ENCODE measurements at places on chromosomes 7 and 10.
A peak's percentile ranks its signal among the peaks of the same experiment; 100 is the strongest.

- DNase-seq = peak; percentile 41
Measured at GRCh38 chr7:148819697-148820360, 64.3 kb downstream of the EZH2 start.

- DNase-seq = peak; percentile 96
Measured at GRCh38 chr10:29621161-29621560, 13.6 kb downstream of the SVIL start.

DNA sequence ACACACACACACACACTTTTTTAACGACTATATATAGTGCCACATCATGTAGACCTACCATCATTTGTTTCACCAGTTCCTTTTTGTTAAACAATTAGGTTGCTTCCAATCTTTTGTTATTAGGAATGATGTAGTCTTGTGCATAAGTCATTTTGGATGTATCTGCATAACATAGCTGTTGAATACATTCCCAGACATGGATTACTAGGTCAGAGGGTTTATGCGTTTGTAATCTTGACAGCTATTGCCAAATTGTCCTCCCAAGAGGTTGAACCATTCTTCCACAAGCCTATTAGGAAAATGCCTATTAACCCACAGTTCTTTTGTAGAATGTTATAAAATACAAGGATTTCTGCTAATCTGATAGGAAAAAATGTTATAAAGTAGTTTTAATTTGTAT lies 87.3 kb downstream of the PALS2 start:
- peak; percentile 77 for DNase-seq

DNA sequence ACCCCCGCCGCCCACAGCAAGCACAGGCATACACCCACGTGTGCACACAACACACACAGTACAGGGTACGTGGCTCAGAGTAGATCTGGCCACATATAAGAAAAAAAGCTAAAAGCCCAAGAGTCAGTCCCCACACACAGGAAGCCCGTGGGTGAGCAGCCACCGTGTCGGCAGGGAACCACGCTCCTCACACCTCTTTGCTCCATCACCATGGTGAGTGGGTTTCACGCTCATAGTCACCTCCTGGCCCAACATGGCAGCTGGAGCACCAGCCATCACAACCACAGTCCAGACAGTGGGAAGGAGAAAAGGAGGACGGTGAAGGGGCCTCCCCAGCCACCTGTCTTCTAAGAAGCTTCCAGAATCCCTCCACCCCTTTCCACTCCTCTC lies 76.0 kb upstream of the PDGFA start:
- DNase-seq = no peak

GRCh38 chr7:47847207-47847606 lies 101.1 kb downstream of the PKD1L1 start:
- no peak for DNase-seq

DNA sequence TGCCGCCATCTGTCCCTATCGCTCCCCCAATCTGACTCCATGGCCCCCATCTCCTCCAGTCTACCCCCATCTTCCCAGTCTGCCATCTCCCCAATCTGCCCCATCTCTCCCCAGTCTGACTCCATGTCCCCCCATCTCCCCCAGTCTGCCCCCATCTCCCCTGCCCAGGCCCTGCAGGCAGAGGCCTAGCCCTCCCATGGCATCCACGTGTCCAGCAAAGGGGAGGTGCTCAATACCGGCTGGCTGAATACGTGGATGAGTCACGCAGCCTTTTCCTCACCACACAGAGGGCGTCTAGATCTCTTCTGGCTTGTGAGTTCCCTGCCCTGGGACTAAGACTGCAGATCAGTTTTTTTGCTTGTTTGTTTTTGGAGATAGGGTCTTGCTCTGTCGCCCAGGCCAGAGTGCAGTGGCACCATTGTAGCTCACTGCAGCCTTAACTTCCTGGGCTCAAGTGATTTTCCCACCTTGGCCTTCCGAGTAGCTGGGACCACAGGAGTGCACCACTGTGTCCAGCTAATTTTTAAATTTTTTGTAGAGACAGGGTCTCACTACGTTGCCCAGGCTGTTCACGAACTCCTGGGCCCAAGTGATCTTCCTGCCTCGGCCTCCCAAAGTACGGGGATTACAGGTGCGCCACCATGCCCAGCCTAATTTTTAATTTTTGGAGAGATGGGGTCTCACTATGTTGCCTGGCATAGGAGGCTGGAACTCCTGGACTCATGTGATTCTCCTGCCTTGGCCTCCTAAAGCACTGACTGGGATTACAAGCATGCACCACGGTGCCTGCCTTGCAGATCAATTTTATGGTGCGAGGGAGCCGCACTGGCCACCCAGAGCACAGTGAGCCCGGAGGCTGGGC lies 15.3 kb upstream of the GPR146 start:
- DNase-seq = peak; percentile 95

GRCh38 chr7:150412016-150412415 lies 32.9 kb downstream of the ZNF775 start:
- DNase-seq = no peak

DNA sequence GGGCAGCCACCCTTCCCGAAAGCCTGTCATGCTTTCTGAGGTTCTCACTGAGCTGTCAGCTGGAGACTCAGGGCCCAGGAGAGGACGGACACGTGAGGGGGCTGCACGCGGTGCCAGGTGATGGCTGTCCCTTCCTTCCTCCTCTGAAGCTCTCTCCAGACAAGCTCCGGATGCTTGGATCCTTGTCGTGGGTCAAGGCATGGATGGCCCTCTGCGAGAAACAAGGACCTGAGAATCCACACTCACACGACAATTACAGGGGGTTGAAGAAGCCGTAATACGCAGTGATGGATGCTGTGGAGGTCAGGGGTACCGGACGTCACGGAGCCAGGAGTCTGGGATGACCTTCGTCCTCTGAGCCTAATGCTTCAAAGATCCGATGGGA lies 170.3 kb downstream of the USP6NL start:
- no peak for DNase-seq

GRCh38 chr7:142901426-142902259 lies 16.1 kb upstream of the TRPV6 start:
- no peak for DNase-seq

- no peak for DNase-seq
Measured at GRCh38 chr10:47010036-47010435, 98.8 kb downstream of the PTPN20 start.

DNA sequence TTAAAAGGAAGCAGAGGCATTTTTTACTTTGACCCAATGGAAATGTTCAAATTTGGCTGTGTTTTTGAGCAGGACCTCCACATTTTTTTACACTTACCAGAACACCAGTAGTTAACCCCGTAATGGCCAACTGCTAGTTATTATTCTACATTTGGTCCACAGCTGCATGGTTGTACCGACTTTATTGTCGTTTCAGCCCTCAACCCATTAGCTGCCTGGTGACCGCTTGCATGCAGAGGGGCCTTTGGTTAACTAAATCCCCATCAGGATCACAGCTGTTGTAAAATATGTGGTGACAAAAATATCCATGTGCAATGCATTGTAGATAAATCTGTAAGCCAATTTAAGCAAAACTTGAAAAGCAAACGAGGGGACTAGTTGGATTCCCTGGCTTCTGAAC lies 342.2 kb upstream of the MEOX2 start:
- DNase-seq = no peak

- DNase-seq = no peak
Measured at GRCh38 chr7:31308652-31309051, 31.9 kb downstream of the NEUROD6 start.

DNA sequence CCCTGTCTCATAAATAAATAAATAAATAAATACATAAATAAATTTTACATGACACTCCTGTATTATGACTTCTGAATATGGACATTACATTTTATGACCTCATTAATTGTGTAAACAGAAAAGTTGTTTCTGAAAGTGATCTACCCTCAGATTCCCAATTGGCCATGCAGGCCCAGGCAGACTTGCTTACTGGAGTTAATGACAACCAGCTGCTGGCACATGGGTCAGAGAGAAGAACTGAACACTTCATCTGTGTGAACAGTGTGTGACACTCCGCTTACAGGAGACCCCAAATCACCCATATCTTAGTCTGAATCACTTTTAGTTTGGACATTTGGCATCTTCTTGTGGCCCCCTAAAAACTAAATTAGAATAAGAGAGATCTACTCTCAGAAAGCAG lies 31.4 kb downstream of the PARP12 start:
- DNase-seq = no peak

DNA sequence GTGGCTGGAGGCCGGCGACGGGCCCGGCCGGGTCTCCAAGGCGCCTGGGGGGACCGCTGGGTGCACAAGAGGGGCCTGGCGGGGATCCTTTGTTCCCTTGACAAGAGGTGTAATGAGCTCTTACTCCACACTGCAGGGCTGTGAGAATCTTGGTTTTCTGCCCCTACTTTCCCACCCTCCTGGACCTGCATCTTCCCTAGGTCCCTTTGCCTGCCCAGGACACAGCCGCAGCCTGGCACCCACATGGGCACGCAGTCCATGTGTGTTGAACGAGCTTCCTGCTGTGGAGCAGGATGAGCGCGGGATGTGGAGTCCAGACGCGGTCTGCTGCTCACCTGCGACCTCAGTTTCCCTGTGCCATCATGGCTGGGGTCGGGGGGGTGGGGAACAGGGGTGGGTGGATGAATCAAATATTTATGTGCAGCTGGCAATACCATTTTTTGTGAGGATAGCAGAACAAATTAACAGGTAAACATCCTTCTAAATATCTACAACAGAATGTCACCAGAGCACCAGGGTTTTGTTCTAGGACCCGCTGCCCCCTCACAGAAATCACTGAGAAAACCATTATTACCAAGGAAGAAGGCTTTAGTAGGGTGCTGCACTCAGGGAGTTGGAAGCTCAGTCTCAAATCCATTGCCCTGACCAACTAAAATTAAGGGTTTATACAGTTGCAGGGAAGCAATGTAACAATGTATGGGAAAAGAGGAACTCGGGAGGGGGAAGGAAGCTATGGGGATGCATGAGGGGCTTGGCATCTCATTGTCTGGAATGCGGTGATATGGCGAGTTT lies 474 bp upstream of the NSMCE4A start:
- no peak for DNase-seq

DNA sequence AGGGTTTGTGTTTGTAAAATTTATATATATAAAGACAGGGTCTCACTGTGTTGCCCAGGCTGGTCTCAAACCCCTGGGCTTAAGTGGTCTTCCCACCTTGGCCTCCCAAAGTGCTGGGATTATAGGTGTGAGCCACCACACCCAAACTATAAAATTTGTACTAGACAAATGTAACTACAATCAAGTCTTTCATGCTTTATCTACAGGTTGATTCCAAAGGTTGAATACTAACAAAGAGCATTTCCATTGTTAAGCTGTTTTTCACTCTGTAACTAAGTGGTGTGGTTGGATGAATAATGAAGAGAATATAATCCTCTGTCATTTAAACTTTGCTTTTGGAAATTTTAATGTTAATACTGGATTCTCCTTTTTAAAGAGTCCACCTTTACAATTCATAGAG lies 22.5 kb downstream of the WDR37 start:
- DNase-seq = no peak

- DNase-seq = no peak
Measured at GRCh38 chr7:158590181-158590530, 2.5 kb upstream of the PTPRN2 start.

DNA sequence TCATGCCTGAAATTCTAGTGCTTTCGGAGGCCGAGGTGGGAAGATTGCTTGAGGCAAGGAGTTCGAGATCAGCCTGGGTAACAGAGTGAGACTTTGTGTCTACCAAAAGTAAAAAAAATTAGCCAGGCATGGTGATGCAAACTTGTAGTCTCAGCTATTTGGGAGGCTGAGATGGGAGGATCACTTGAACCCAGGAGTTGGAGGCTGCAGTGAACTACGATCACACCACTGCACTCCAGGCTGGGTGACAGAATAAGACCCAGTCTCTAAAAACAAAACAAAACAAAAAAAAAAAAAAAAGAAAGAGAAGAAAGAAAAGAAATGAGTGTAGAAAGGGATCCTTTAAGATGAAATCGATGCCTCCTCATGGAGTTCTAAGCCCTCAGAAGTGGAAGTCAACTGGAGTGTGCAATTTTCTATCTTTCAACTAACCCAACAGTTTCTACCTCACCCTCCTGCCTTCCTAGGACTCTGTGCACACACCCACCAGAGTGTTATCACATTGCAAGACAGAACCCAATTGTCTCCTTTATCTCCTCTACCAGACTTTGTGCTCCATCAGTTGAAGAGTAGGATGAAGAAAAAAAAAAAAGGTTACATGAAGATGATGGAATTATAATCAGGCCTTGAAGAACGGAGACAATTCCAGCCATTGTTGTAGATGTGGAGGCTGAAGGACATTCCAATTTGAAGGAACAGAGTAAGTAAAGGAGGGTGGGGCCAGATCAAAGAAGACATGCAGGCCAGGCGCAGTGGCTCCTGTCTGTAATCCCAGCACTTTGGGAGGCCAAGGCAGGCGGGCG lies 26.9 kb downstream of the NYAP1 start:
- DNase-seq = no peak

- no peak for DNase-seq
Measured at GRCh38 chr7:152959610-152960009, 200.1 kb downstream of the ACTR3B start.

GRCh38 chr10:91032611-91033206 lies 111.8 kb upstream of the ANKRD1 start:
- peak; percentile 62 for DNase-seq

- no peak for DNase-seq
Measured at GRCh38 chr10:119274519-119275045, 67.2 kb downstream of the GRK5 start.

DNA sequence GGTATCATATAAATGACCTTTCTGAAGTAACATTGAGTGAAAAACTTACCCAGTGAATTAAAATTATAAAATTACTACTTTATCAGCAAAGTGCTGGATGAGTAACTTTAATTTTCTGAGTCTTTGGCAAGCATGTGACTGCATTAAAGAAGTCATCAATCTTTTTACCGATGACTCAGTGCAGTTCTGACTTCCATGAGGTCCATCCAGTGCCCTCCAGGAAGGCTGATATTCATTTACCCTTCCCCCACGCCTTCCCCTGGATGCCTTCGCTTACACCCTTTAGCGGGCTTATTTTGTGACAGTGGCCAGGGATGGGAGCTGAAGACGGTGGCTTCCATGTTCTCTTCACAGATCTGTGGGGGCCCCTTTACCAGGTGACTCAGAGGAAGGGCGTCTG lies 572.9 kb upstream of the PFKP start:
- no peak for DNase-seq

- DNase-seq = no peak
Measured at GRCh38 chr7:132261327-132262159, 314.7 kb downstream of the PLXNA4 start.

GRCh38 chr7:151070574-151070960 lies 10.0 kb downstream of the FASTK start:
- DNase-seq = no peak

DNA sequence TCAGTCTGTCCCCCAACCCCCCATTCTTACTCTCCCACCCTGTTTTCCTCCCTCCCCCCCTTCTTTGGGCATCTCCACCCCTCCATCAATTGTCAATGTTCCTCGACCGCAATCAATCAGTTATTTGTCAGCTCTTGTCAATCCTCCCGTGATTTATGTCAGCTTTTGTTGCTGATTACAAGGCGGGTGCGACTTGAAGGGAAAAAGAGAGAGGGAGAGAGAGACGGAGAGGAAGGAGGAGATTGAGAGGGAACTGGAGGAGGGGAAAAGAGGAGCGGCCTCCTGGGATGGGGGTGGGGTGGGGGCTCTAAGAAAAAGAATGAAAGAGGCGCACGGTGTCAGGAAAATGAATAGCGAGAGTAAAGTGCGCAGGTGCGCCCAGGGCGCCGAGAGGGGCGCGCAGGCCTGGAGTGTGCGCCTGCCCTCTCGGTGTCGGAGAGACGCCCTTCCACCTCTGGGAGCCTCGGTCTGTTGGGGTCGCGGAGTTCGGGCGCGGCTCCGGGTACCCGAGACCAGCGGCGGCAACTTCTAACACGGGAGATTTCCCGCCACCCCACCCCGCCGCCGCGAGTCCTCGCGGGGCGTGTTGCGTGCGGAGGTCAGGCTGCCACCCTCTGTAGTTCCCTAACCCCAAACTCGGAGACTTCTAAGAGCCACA lies 1.1 kb upstream of the ZNF503 start:
- DNase-seq = no peak

GRCh38 chr7:101559586-101559985 lies 69.5 kb downstream of the MYL10 start:
- no peak for DNase-seq
